ENCODE measurements at places on chromosomes 12 and 14.

- DNase-seq, result no peak
Measured at GRCh38 chr14:23538050-23538718, 13.4 kb downstream of the ZFHX2 start.

DNA sequence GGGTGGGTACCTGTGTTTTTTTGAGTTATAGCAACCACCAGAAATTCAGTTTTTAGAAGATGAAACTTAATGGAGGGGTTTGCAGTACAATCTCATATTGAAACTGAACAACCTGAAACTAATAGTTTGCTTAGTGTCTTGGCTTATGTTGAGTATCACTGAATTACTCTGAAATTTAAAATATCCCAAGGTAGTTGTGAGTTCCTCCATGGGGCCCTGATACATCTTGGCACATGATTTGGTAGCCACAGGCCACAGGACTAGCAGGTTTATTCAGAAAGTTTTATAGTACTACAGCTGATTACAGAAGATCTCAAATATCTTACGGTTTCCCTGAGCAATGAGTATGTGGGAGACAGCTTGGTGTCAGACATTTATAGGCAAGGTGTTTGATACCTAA lies 10.4 kb downstream of the PTGES3 start:
- no peak for DNase-seq

GRCh38 chr12:131635491-131636122 lies 75.3 kb upstream of the SFSWAP start:
- DNase-seq, result no peak

GRCh38 chr12:123094349-123095077 lies 56.4 kb downstream of the PITPNM2 start:
- peak; percentile 84 for DNase-seq

- DNase-seq, result peak; percentile 39
Measured at GRCh38 chr12:69154585-69155363, 84.6 kb upstream of the CPSF6 start.

DNA sequence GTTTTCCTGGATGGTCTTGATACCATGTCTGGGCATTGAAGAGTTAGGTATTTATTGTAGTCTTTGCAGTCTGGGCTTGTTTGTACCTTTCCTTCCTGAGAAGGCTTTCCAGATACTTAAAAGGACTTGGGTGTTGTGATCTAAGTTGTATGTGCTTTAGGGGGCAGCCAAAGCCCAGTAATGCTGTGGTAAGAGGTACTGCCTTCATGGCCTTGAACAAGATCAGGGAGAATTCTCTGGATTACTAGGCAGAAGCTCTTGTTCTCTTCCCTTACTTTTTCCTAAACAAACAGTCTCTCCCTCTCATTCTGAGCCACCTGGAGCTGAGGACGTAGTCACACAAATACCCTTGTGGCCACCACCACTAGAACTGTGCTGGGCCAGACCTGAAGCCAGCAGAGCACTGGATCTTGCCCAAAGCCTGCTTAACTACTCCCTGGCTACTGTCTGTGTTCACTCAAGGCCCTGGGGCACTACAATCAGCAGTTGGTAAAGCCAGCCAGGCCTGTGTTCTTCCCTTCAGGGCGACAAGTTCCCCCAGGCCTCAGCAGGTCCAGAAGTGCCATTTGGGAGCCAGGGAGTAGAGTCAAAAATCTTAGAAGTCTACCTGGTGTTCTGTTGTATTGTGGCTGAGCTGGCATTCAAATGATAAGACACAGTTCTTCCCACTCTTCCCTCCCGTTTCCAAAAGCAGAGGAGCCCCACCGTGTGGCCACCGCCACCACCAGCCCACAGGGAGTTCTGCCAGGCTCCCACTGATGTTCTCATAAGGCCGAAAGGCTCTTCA lies 11.4 kb downstream of the PRORP start:
- no peak for DNase-seq

DNA sequence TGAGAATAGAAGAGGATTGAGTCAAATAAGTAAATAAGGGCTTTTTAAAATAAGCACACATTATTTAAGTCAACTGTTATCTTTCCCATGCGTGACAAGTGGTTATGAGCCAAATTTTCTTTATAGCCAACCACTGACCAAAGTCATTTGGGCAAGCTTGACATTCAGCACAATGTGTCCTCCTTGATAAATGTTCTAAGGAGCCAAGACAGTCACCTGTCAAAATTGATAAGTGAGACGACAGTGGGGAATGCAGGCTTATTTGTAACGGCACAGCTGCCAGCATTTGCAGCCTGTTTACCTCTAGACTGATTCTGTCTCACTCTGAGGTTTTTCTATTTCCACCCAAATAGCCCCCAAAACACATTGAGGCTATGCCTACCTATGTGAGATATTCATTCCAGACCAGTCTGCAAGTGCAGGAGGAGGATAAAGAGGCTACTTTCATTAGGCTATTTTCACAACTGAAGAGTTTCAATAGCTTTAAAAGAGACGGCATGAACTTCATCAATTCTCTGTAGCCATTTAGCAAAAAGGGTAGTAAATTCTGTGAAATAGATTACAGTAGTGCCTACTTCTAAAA lies 339.5 kb downstream of the PDZRN4 start:
- DNase-seq, result no peak

GRCh38 chr12:117052386-117053049 lies 46.7 kb downstream of the TESC start:
- no peak for DNase-seq

GRCh38 chr12:62588916-62589315 lies 122.3 kb downstream of the MON2 start:
- DNase-seq, result peak; percentile 34

DNA sequence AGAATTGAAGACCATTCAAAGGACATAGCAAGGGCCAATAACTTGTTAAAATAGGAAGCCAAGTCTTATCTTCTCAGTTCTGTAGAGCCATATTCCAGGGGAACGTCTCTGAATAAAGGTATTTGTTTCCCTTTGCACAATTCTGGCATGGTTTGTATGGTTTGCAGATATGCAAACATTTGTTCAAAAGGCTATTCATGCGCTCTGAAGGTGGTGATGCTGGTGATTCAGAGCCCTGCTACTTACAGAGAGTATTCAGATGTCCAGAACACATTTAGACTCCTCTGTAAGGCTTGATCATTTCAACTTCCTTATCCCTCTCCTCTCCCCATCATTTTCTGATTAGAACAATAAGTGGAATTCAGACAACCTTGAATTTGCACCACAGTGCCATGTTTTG lies 35.9 kb downstream of the SLC4A8 start:
- no peak for DNase-seq

GRCh38 chr14:88168498-88169165 lies 154.4 kb downstream of the KCNK10 start:
- DNase-seq, result peak; percentile 19

GRCh38 chr14:68279777-68280233 lies 460.2 kb downstream of the RAD51B start:
- no peak for DNase-seq

- DNase-seq, result peak; percentile 81
Measured at GRCh38 chr14:51593397-51593796, 58.3 kb upstream of the FRMD6 start.

DNA sequence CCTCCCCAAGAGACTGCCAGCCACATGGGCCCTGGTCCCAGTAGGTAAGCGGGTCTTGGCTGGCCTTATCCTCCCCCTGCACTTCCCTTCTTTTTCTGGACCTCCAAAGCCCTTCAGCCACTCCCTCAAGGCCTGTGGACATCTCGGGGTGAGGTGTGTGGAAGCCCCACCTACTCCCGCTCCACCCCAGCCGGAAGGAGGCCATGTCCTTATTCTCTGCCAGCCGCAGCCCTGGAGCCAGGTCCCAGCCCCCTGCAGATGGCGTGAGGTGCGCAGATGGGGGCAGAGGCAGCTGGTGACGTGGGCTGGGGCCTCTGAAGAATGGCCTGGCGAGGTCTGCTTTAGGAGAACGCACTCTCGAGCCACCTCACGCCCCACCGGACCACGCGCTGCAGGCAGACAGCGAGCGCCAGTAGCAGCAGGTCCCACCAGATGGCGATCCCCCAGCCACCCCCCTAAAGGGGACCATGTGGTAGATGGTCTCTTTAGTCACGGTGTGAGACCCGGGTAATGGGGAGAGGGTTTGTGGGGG lies 167.1 kb downstream of the TSPAN9 start:
- DNase-seq, result no peak

- peak; percentile 82 for DNase-seq
Measured at GRCh38 chr14:100476012-100476822, 111.0 kb downstream of the BEGAIN start.

GRCh38 chr12:79409562-79409961 lies 281.2 kb downstream of the PAWR start:
- DNase-seq, result peak; percentile 87

DNA sequence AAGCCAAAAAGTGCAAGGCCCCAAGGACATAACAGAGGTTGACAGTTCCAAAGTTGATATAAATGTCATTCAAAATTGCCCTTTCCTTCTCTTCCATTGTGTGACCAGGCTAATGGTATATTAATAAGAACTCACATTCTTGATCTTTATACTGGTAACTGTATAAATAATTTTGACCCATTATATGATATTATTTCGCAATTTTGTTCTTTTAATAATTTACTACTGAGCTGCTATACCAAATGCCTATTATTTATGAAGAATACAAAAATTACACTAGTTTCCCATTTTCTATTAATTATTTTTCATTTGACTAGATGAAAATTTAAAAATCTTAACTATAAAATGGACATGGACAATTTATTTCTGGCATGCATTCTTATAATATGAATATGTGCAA lies 370.2 kb downstream of the SOX5 start:
- no peak for DNase-seq

Data from amniotic epithelial cell (primary cell).